RKO (cell line): ENCODE measurements at places on chromosomes 6 and 20.

GRCh38 chr6:112038268-112038667 is 15.6 kb upstream of the CCN6 start:
- no peak for DNase-seq

- no peak for DNase-seq
Observed at GRCh38 chr6:73802366-73802765, 106.4 kb downstream of the CD109 start.

DNA sequence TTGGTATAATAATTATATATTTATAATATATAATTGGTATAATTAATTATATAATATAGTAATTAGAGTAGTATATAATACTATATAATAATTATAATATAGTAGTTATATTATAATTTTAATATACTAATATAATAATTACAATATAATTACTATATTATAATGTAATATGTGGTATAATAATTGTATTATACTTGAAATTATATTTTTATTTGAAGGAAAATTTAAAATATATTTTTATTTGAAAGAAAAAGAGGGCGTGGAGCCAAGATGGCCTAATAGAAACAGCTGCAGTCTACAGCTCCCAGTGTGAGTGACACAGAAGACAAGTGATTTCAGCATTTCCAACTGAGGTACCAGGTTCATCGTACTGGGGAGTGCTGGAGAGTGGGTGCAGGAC is 365.9 kb downstream of the MMUT start:
- no peak for DNase-seq

GRCh38 chr6:72619883-72620696 is 1.8 kb upstream of the KCNQ5 start:
- no peak for DNase-seq

DNA sequence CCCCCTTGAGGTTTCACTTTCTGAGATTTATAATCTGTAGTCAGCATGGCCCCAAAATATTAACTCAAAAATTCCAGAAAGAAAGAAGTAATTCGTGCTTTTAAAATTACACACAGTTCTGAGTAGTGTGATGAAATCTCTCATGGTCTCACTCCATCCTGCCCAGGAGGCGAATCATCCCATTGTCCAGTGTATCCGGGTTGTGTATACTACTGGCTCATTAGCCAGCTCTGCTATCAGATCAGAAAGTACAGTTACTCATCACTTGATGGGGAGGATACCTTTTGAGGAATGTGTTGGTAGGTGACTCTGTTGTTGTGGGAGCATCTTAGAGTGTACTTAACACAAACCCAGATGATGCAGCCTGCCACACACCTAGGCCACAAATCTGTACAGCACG is 65.2 kb downstream of the CDC5L start:
- DNase-seq = peak; percentile 86

DNA sequence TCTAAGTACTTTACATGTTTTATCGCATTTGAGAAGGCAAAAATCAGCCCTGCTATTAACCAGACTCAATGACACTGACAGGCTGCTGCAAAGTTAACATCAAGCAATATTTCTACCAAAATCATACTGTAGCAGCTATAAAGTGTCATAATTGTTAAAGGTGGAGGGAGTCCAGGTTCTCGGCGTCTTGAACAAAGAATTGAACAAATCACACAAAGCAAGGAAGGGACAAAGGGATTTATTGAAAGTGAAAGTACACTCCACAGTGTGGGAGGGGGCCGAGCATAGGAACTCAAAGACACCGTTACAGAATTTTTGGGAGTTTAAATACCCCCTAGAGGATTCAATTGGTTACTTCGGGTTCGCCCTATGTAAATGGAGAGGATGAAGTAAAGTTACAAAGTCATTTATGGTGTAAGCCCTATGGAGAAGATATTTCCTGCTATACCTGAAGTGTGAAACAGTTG is 12.9 kb upstream of the ZNF391 start:
- DNase-seq = peak; percentile 64

- no peak for DNase-seq
Observed at GRCh38 chr6:125952764-125953501, 3.6 kb upstream of the HINT3 start.

DNA sequence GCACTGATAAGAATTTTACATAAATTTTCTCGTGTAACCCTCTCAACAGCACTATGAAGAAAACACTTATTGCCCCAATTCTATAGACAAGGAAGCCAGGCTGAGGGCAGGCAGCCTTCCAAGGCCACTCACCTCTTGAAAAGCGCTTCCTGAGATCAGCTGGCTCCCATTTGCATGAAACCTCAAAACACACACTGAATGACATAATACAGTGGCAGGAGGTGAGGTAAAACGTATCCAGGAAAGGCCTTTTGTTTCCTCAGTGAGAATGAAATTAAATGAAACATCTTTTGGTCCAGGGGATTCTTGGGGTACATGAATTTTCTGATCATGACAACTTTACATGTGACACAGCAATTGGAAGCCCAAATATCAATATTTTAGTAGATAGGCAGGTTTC is 112.5 kb downstream of the WDR27 start:
- DNase-seq = no peak

- DNase-seq = no peak
Observed at GRCh38 chr6:38354037-38354381, 285.7 kb downstream of the BTBD9 start.

- no peak for DNase-seq
Observed at GRCh38 chr6:107540465-107540857, 50.5 kb downstream of the SOBP start.

GRCh38 chr6:136772685-136773472 is 19.4 kb downstream of the MAP3K5 start:
- no peak for DNase-seq

DNA sequence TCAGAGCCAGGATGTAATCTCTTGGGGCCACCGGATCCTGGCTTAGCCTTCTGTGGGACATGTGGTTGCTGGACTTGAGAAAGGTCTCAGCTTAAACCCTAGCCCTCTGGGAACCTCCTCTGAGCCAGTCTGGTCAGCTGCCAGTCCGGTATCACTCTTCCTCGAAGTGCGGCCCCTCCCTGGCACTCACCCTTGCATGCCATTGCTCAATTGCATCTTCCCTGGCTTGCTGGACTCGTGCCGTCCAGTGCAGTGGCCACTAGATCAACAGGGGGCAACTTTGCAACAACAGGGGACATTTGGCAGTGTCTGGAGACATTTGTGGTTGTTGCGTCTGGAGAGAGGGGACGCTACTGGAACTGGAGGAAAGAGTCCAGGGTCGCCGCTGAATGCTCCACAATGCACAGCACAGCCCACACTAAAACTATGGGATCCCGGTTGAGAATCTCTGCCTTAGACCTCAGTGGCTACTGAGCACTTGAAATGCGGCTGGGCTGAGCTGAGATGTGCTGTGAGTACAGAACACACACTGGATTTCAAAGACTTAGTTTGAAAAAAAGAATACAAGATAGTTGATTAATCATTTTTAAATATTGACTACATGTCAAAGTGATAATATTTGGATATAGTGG is 152.1 kb downstream of the TFAP2C start:
- DNase-seq = no peak

- DNase-seq = no peak
Observed at GRCh38 chr6:18324706-18325042, 60.3 kb upstream of the DEK start.

GRCh38 chr20:24949756-24950127 is 673 bp downstream of the CST7 start:
- DNase-seq = no peak

- DNase-seq = peak; percentile 69
Observed at GRCh38 chr20:44532981-44533331, 11.1 kb upstream of the SERINC3 start.

- no peak for DNase-seq
Observed at GRCh38 chr20:61366914-61367313, 114.9 kb downstream of the CDH4 start.

DNA sequence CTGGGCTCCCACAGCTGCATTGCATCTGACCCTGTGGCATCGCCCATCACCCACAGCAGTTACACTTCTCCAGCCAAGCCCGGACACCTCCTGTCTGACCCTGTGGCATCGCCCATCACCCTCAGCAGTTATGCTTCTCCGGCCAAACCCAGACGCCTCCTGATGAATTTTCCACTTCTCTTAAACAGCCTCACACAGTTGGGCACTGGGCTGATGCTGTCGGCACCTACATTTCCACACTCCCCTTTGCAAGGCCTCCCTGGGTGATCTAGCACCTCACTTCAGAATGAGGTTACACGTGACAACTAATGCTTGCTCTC is 175.2 kb upstream of the ARID1B start:
- DNase-seq = no peak

DNA sequence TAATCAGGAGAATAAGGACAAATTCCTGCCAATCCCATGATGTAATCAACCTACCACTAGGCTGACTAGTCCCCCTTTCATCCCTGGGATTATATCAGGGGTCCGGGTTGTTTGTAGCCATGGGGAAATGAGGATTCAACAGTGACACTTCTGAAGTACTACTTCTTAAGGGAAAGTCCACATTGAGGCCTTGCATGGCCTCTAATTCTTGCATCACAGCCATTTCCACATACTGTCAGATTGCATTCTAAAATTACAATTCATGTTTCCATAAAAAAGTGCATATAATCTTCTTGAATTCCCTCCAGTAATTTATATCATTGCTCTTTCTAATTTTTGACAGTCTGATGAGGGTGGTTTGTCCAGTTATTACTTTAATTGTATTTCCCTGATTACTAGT is 184.2 kb downstream of the PHF3 start:
- DNase-seq = no peak

DNA sequence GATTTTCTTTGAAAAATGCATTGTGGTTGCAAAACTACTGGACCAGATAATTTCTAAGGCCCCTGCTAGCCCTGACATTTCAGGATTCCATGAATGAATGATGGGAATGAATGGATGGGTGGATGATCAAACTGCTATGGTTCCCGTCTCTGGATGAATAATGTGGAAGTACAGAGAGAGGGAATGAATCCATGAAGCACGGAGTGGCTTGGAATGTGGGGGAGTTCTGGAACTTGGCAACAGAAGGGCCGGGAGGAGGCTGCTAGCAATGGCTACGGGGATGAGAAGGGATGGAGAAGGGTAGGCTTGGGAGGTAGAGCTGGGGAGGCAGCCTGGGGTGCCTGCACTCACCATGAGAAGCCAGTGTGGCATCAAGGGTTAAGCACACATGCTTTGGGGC is 84.8 kb downstream of the NCR2 start:
- no peak for DNase-seq

GRCh38 chr20:39036851-39037250 is 74.7 kb downstream of the DHX35 start:
- no peak for DNase-seq
